ENCODE measurements at places on chromosomes 11 and 22. TPM values are rescaled to one million over a fixed set of nuclear protein-coding genes. Genes with fewer than 3 reads are reported as not detected.

CARNS1 gene
- total RNA-seq = 0.83 TPM

EWSR1 gene
- 445 TPM for total RNA-seq

GUCY1A2 gene
- total RNA-seq = not detected

FGF4 gene
- total RNA-seq = not detected

PHOX2A gene
- not detected for total RNA-seq

MMP1 gene
- not detected for total RNA-seq

OR52A1 gene
- not detected for total RNA-seq

BEST1 gene
- not detected for total RNA-seq

IL17REL gene
- 0.09 TPM for total RNA-seq

GPHA2 gene
- total RNA-seq = not detected

MCHR1 gene
- not detected for total RNA-seq

RAB38 gene
- total RNA-seq = 2.2 TPM

RIMBP3C gene
- 0.19 TPM for total RNA-seq

PATE2 gene
- total RNA-seq = not detected

TEX12 gene
- total RNA-seq = not detected

PCSK7 gene
- 160 TPM for total RNA-seq

BLID gene
- total RNA-seq = not detected

OR5M3 gene
- total RNA-seq = not detected

GNAZ gene
- total RNA-seq = 0.83 TPM

TREH gene
- not detected for total RNA-seq

SLC25A45 gene
- 16.8 TPM for total RNA-seq

A4GALT gene
- total RNA-seq = not detected

TRIM48 gene
- not detected for total RNA-seq

C11orf65 gene
- 0.30 TPM for total RNA-seq

CHRM1 gene
- total RNA-seq = not detected

BACE1 gene
- total RNA-seq = 0.40 TPM

OR52H1 gene
- total RNA-seq = not detected

SCGB2A2 gene
- total RNA-seq = not detected

ADM2 gene
- total RNA-seq = 3.0 TPM

FZD4 gene
- 0.02 TPM for total RNA-seq

HBG2 gene
- total RNA-seq = not detected

SEPTIN5 gene
- 1.4 TPM for total RNA-seq

MFRP gene
- total RNA-seq = not detected

KCNE3 gene
- total RNA-seq = not detected

MRGPRX4 gene
- total RNA-seq = not detected

FAM168A gene
- total RNA-seq = 17.4 TPM

All from activated CD4-positive, alpha-beta T cell treated with anti-CD3 and anti-CD28 coated beads, Interleukin-2, amount 10 ng/mL, durations not matched to agents 24 days and 14 days (primary cell).